ENCODE measurements at places on chromosomes 5 and 9.

DNA sequence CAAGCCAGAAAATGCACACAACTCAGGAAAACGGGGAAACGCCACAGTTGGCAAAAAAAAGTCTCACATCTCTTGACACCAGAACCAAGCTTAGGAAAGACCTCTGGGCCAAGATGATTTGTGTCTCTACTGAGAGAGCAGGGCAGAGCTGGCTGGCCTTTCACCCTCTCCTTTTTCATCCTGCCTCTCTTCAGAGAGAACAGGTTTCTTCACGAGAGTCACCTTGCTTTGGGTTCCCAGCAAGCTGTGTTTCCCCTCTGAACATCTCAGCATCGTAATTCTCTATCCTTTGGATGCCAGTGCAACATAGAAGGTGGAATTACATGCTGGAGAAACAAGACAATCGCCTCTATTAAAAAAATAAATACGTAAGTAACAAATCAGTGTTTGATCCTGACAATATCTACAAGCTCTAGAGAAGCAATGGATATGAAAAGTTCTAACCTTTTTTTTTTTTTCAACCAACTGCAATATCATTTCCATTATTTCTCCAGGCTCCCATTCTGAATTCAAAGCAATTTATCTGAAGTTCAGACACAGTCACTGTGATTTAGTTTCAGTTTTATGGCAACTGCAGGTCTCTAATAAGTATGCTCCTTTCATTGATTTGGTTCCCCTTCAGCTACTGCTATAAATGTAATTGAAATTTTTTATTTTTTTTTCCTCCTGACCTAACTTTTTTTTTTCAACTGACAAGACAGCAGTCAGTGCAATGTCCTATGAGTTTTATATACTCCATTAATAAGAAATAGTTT, 708.6 kb downstream of the DTWD2 start:
- no peak for DNase-seq

- DNase-seq = peak; percentile 16
Observed at GRCh38 chr5:96743065-96743768, 64.5 kb downstream of the ERAP1 start.

DNA sequence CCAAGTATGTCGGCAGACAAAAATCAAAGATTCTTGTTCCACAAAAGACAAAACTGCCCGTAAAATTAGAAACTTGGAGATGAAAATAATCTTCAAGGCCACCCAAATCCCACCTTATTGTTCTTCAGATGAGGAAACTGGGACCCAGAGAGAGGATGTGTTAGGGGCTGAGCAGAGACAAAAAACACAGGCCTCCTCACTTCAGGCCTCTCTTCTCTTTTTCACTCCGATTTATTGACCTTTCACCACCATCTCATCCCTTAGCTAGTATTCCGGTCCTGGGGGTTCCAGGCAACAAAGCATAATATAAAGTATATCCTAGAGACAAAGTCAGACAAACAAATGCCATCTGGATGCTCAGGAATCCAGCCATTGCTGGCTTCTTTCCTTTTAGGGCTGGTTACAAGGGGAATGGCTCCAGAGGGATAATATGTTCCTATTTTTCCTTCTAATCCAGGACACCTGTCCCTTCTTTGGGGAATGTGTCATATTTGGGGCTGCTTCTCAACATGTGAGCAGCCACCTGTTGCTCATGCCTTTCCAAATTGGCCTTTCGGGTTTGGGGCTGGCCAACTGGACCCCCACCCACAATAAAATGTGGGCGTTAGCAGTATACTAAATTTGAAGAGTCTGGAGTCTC, 42.2 kb upstream of the AFAP1L1 start:
- DNase-seq = no peak

GRCh38 chr5:31935496-31936369, 238.4 kb downstream of the GOLPH3 start:
- no peak for DNase-seq

GRCh38 chr9:117276444-117276843, 138.4 kb downstream of the ASTN2 start:
- no peak for DNase-seq

DNA sequence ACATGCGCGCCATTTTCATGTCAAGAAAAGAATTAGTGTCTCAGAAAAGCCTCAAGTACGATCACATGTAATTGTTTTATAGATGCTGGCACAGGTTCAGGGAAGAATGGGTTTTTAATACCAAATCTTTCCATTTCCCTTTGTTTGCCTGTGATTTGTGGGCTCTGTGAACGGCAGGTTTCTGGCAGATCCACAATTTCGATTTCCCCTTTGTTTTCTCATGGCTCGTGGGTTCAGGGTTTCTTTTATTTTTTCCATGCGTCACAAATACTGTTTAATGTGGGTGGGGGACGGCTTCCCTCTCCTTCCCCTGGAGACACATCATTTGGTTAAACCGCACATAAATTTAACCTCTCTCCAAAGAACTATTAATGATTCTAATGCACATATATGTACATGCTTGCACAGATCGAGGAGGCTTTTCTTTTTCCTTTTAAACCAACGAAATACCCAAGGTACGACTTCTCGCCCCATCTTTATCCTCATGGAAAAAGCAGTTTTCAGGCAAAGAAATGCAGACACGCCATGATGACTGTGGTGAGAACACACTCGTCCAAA, 195.9 kb downstream of the SLIT3 start:
- no peak for DNase-seq

GRCh38 chr5:43926923-43927322, 323.9 kb downstream of the NNT start:
- DNase-seq = no peak

- no peak for DNase-seq
Observed at GRCh38 chr9:68530618-68531017, 10.1 kb downstream of the TMEM252 start.

- no peak for DNase-seq
Observed at GRCh38 chr9:134152488-134152887, 11.9 kb downstream of the RNU6ATAC start.

DNA sequence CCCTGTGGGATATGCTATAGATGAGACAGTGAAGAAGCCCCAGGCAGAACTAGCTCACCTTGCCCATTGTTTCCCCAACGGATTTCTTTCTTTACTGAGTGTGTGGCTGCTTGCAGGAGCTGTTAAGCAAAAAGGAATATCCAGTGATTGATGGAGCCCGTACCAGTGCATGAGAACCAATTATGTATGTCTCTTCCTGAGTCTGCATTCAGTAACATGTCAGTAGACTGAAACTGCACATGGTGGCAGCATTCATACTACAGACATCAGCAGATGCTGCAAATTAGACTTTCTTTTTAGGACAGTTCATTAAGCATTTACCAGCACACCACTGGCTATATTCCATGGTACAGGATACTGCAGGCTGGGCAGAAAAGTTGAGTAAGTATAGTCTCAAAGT, 90.3 kb upstream of the PLCXD3 start:
- DNase-seq = no peak

- DNase-seq = no peak
Observed at GRCh38 chr9:96720435-96720834, 57.5 kb downstream of the ZNF510 start.

DNA sequence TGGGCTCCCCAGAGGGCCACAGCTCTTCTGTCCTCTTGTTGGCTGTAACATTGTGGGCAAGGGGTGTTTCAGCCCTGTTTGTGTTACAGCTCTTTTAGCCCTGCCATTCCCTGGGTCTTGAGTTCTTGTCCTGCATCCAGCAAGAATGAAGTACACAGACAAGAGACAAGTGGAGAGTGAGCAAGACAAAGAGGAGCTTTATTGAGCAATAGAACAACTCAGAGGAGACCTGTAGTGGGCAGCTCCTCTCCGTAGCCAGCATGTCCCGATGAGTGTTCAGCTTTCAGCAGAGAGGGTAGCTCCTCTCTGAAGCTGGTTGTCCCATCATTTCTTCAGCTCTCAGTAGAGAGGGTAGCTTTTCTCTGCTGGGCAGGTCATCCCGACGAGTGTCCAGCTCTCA, 22.9 kb downstream of the JMY start:
- DNase-seq = no peak

DNA sequence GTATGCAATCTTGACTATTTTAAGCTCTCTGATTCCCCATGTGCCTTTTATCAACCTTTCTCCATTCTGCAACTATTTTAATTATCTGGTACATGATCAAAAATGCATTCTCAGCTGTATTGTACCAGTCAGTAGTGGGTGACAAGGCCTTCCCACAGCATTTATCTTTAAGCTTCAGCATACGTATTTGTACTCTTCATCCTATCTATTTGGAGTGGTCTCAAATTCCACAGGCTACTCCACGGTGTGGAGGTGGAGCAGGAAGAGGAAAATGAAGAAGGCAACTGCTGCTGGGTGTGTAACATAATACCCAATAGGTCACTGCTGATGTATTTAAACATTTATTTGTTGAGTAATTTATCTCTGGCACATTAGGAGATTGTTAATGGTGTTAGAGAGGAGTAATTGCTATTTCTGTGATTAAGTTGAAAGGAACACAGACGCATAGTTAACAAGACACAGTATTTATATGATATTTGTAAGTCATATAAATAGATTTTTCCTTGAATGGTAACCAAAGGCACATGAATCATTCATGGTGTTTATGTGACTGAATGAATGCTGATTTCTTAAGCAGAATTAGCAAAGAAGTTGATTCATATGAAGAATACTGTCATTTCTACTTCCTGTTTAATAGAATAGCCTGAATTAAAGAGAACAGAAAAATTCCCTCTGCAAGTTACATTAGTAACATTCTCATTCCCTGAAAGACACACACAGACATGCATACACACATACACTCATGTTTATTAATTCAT, 153.8 kb upstream of the NR3C1 start:
- no peak for DNase-seq

- no peak for DNase-seq
Observed at GRCh38 chr5:62431735-62432620, 19.4 kb downstream of the IPO11 start.

GRCh38 chr5:93044859-93045666, 536.0 kb downstream of the NR2F1-AS1 start:
- DNase-seq = no peak

DNA sequence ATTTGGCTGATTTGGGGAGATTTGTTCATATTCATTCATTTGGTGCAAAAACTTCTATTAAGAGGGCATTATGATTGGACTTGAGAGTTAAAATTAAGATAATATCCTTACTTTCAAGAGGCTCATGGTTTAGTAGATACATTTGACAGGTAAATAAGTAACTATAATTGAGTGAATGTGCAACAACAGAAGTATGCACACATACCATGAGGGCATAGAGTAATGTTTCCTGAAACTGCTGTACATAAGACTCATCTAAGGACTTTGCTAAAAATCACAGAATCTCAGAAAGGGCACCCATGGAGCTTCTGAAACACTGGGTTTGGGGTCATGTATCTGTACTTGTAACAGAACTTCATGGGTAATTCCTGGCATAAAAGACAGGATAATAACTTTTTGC, 70.1 kb upstream of the PPP2R2B start:
- no peak for DNase-seq

GRCh38 chr5:156655732-156656131, 194.4 kb upstream of the PPP1R2B start:
- no peak for DNase-seq

GRCh38 chr5:147853372-147853987, 22.0 kb upstream of the SPINK1 start:
- DNase-seq = no peak

DNA sequence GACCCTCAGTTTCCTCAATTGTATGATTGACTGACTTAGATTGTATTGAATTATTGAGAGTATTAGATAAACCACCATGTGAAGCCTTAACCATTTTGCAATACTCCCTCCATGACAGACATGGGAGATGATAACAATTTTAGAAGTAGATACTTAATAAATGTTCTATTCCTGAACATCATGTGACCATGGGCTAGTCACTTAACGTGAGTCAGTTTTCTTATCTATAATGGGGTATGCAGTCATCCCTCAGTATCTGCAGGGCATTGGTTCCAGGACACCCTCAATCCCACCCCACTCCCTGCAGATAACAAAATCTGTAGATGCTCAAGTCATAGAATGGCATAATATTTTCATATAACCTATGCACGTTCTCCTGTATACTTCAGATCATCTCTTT, 31.0 kb downstream of the SNX18 start:
- no peak for DNase-seq

All from urothelium cell line (cell line).